ENCODE measurements at places on chromosomes 1 and 21.

GRCh38 chr1:208448425-208448824 lies 204.2 kb upstream of the PLXNA2 start:
- no peak for DNase-seq

- no peak for DNase-seq
Measured at GRCh38 chr1:195458365-195458764, 1149.9 kb downstream of the KCNT2 start.

DNA sequence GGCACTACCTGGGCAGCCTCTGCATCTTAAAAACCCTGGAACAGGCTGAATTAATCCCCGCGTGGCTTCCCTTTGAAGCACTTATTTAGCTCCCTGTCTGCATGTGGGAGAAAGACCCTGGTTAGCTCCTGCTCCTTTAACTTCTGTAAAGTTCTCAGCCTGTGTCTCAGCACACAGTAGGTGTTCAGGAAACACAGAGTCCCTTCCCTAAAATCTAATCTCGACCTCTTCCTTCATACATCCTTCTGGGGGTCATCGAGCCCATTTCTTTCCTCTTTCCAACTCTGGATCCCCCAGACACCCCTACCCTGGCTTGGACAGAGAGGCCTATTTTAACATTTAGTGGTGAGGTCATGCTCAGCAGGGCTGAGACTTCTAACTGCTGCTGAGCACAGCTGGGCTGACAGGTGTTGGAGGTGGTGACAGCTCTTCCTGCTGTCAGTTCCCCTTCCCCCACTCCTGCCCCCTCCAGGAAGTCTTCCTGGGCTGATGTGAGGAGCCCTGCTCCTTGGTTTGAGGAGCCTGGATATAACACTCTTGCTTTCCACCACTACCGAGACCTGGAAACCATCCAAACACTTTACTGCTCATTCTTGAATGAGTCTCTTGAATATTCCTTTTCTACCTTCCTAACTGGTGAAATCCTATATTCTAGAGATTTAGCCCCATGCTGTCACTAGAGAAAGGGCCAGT lies 5.3 kb downstream of the E2F2 start:
- no peak for DNase-seq

DNA sequence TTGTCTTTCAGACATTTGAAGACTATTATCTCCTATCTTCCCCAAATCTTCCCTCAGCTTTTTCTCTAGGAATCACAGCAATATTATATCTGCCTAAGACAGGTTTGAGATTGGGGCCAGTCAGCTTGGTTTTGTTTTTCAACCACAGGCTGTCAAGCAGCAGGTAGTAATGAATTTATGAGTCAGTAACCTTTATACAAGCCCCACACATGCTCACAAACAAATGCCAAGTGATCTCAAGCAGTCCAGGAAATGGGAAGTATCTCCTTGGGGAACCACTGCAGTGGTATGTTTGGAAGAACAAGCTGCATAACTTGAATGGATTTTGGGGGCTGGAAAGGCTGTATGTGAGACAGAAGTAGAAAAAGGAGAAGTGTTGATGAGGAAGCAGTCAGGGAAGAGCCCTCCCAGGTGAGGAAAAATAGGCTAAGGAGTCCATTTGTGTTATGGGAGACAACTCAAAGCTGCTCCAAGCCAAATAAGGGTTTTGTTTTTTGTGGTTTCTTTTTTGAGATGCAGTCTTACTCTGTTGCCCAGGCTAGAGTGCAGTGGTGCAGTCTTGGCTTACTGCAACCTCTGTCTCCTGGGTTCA lies 2.1 kb downstream of the DHDDS start:
- no peak for DNase-seq

- peak; percentile 73 for DNase-seq
Measured at GRCh38 chr1:201186192-201186591, 4.4 kb upstream of the IGFN1 start.
